ENCODE measurements at places on chromosomes 2 and 18.

- no peak for DNase-seq
Observed at GRCh38 chr2:33107690-33108482, 161.1 kb downstream of the LTBP1 start.

- no peak for DNase-seq
Observed at GRCh38 chr2:121002597-121002996, 266.9 kb downstream of the GLI2 start.

GRCh38 chr2:149422337-149422990 lies 92.1 kb downstream of the LYPD6 start:
- DNase-seq = no peak

DNA sequence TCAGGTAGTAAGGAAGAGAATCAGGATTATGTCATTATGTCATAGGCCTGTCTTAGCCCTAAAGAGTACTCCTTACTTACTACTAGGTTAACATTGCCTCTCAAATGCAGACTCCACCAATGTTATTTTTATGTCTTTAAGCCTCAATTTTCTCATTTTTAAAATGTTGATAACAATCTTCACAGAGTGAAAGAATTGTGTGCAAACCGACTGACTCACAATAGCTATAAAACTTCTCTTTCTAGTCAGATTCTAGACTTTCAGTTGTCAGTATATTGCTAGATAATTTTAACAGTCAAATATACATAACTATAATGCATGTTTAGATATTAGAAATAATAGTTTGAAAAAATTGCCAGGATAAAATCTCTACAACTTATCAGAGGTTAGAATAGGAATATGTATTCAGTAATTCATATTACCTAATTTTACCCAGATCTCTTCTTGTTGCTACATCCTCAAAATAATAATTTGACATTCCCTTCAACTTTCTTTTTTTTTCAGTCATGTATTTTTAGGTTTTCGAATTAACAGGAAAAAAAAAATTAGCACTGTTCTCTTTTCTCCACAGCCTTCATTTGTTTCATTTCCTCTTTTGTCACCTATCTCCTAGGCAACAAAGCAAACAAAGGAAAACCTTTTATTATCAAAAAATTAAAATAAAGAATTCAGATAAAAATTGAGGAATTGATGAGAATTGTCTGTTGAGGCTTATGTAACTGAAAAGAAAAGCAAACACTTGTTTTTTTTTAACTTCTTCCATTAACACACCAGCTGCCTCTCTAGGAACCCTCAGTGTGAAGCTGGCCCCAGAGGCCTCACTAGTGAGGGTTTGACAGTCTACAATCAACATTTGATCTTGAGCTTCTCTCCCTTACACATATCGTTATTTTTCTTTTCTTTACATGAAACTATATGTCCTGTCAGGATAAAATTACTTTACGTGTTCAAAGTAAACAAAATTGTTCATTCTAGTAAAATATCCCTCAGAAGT lies 279.0 kb downstream of the CALCRL start:
- DNase-seq = no peak

GRCh38 chr2:206971805-206972204 lies 32.5 kb downstream of the CPO start:
- DNase-seq = no peak

- no peak for DNase-seq
Observed at GRCh38 chr18:46859855-46860254, 57.5 kb downstream of the PIAS2 start.

- DNase-seq = no peak
Observed at GRCh38 chr2:2182551-2183071, 148.5 kb downstream of the MYT1L start.

GRCh38 chr2:179622112-179622511 lies 239.3 kb downstream of the ZNF385B start:
- no peak for DNase-seq

- no peak for DNase-seq
Observed at GRCh38 chr2:120677696-120678247, 57.9 kb upstream of the GLI2 start.

DNA sequence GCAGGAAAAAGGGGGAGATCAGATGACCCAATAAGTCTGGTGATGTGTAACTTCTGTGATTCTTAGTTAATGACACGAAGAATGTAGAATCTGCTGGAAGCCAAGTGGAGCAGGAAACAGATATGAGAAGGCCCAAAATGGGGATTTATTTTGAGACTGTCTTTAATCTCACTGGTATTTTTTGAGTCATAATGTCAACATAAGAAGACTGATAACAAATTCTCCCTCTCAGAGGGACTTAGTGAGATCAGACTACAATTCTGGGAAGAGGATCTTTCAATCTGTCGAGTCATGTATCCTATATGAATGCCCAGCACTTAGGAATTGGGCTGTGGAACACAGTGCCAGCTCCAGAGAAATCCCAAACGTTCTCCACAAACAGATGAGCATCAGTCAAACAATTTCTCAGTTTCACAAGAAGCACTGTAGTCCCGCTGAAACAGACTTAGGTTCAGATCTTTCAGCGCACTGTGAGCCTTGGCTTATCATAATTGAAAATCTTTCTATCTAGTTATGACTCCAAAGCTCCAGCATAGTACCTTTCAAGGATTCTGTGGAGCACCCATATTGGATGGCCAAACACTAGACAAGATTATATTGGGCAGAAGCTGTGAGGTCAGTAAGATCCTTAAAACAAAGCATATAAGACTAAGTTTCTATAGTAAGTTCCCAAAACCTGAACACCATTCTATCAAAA lies 738.2 kb downstream of the LRP1B start:
- no peak for DNase-seq

DNA sequence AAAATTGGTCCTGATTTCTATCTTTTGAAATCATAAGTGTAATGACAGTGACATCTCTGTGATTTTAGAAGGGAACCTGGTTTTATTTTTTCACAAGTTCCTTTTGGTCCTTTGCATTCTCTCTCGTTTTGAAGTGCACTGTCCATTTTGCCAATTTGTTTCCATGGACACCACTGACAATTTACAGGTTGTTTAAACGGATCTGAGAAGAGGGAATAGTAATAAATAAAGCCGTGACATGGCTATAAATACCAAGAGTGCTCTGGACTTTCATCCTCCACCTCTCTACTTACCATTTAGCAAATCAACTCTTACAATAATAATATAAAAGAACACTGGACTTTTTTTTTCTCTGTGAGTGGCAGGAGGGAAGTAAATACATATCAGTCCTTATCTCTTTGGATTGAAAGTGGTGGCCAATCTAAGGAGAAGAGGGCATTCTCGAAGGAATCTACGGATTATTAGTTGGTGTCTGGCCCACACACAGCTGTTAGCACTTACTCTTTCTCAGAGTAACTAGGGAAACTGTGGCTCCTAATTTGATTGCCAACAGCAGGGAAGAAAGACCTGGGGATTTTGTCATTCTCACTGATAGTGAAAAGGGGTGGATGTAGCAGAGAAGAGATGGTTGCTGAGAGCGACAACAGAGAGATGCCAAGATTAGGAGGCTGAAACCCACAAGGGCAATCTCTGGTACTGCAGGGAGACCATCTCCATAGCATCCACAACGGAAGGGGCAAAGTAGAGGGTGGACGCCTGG lies 108.7 kb upstream of the FSHR start:
- DNase-seq = no peak

GRCh38 chr2:113818382-113818951 lies 62.0 kb upstream of the SLC35F5 start:
- DNase-seq = no peak

DNA sequence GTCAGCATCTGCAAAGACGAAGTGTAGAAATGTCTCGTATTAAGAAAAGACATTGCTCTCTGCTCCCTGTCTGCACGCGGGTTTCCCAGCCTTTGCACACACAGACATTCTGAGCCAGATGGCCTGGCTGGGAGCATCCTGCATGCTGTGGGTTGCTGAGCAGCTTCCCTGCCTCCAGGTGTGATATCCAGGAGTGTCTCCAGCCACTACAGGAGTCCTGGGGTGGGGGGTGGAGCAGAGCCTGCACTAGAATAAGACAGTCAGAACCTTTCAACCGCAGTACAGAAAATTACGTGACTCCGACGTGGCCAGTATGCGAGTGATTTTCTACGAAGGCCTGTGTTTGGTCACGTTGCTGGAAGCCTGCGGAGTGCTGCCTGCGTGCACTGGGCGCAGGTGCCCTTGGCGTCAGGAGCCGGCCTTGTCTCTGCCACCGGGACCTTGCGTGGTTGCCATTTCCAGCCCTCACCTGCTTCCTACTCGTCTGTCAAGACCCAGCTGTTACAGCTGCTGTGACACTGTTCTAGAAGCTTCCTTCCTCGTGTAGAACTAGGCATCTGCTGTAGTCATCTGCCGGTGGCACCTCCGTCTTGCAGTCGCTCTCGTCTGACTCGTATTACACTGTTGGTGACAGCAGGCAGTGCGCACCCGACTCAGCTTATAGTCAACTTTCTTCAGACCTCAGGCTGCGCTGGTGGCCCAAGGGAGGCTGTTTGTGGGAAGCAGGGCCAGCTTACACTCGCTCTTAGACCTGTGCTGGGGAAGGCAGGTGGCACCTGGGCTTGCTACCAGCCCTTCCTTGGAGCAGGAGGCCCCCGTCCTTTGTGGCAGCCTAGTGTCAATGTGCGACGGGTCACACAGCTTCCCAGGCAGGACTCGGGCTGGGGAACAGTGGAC lies 11.2 kb downstream of the CTDP1 start:
- no peak for DNase-seq

DNA sequence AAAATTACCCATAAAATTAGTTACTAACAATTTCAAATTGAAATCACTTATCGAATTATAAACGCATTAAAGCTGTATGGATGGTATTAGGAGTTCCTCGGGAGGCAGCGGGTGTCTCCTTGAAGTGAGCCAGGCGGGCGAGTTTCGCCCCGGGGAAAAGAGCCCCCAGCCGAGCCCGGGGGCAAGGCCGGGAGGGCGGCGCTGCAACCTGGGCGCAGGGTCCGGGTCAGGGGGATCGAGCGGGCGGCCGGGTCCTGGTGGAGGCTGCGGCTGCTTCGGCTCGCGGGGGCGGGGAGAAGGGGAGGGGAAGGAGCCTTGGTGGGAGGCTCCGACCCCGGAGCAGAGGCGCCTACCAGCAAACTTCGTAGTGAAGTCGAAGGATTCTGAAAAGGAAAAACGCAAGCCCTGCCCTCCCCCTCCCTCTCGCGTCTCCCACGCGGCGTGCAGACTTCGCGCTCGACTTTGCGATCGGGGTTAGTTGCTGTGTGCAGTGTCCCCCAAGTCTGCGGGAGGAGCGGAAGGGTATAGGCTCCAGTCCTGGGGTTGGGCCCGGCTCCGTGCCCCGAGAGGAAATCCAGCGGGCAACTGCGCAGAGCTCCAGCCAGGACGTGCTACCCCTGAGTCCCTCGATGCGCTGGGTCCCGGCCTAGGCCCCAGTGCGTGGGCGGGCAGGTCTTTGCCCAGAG lies 140.8 kb downstream of the MEIS1 start:
- no peak for DNase-seq

GRCh38 chr2:171235262-171235881 lies 74.7 kb upstream of the TLK1 start:
- DNase-seq = no peak

DNA sequence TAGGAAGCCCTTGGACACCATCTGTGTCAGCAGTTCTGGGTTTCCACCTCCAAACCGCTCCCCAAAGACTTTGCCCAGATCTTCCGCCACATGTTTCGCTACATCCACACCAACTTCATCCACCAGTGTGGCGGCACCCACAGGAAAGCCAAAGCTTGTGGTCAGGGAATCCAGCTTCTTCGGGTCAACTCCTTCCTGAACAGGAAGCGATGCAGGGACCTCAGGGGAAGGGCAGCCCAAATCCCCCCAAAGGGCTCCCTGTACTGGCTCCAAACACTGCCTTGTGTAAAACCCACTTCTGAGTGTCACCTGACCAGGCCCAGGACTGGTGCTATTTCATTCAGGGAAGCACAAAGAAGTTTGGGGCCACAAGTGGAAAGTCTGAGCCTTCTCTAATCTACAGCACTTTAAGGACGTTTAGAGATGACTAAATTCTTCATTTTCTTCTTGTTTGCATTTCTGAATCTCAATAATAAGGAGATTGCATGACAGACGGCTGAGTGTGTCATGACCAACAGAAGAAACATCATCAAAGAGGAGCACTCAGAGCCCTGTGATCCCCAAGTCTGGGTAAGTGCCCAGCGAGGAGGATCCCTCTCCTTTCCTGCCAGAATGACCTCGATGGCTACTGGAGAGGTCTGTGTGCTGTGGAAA lies 20.8 kb downstream of the GAREM2 start:
- no peak for DNase-seq

DNA sequence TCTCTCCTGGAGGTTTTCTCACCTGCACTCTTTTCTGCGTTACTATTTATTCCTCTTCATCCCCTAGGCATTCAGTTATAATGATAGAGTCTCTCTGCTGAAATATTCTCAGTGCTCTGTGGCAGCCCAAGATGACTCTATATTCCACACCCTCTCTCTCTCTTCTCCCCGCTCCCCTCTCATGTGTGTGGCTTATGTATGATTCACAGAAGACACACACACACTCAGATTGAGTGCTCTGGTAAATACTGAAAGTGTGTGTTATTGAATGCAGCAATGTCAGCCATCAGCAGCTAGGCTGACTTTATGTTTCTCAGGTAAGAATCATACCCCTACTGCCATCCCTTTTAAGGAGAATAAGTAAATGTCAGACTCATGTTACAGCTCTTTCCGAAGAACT lies 201.2 kb downstream of the SLC4A10 start:
- no peak for DNase-seq

GRCh38 chr2:207139552-207139951 lies 26.2 kb downstream of the KLF7 start:
- DNase-seq = no peak

DNA sequence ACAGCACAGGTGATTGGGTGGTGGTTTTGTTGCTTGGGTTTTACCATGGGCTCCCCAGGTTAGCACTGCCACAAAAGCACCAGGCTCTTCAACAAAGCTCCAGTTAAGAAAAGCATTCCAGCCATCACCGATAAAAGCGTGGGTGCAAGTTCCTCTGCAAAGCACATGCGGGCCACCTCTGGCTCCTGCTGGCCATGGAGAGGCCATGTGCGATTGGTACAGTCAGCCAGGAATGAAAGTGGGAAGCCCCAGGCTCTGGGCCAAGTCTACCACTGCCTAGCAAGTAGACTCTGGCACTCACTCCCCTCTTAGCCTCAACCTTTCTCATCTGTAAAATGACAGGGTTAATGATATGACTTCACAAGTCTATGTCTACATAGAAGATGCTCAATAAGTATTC lies 36.0 kb downstream of the BCL11A start:
- DNase-seq = no peak

DNA sequence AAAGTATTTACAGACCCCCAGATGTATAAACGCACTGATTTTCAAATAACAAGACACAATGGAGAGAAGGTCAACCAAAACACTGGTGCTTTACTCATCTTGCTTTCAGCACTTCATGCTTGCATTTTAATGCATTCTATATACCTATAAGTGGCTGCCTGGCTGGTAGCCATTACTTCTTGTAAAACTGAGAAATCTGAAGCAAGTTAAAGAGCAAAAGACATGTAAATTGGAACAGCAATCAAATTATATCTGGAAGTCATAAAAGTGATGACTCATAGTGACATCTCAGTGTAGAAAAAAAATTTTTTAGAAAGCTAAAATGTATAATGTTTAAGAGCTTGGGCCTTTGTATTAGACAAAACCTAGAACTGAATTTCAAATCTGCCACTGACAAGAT lies 106.2 kb downstream of the CCDC141 start:
- no peak for DNase-seq

All from CD4-positive, alpha-beta T cell treated with Interferon alpha-2 for 1 hour (primary cell).